Right ventricle myocardium superior (tissue), 1 donor: ENCODE measurements at places on chromosomes 12 and 14. TPM values are rescaled to one million over a fixed set of nuclear protein-coding genes. Genes with fewer than 3 reads are reported as not detected.

SIX6 gene
- not detected for total RNA-seq

GRCh38 chr12:92337128-92337527 is 191.5 kb upstream of the BTG1 start:
- DNase-seq: no peak

- peak; percentile 58 for DNase-seq
These were observed 33.7 kb upstream of the SELPLG start for GRCh38 chr12:108667349-108667748.

DNA sequence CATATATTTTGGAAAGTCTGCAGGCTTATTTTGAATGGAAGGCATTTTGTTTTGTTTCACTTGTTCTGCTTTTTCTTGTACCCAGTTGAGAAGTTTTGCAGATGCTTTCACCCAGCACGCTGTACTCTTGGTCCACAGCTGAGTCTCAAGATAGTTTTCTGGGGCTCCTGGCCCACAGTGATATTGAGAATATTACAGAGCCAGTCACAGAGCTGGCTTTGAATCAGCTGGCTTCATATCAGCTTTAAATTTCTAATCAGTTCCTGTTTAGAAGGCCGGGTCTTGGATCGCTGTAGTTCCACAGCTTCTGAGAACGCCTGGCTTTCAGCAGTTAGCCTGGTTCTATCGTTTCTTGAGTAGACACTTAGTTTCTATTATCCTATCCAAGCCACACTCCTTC is 32.5 kb upstream of the PARP11 start:
- DNase-seq: no peak

DNA sequence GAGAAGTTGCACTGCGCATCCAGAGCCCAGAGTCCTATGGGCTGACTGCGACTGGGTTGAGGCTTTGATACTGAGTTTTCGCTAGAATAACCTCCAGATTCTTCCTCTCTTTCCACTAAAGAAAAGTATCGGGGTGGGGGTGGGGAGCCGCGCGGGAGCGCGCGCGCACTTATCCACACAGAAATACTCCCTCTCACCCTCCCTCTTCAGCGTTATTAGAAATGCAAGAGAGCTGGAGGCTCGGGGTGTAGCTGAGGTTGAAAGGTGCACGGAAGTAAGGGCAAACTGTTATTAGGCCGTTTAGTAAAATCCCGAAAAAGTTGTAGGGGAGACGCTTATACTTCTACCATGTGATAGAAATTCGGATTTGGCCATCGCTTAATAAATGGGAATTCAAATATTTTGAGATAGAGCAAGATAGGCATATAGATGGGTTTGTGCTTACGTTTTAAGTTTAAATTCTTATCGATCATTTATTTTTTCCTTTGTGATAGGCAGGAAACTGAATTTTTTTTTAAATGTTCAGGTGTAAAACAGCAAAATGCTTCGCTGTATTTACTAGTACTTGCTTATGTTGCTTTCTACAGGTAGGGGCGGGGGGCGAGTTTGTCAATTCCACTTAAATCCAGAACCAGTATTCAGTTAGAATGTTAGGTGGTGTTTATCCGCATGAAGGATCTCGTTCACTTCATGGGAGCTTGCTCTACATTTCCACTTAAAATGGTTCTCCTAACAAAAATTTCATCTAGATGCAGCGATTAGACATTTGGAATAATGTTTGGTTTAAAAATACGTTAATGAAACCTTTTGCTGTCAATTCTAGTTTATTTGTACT is 1.1 kb downstream of the ARHGAP5 start:
- DNase-seq: peak; percentile 48
